ENCODE measurements at places on chromosomes 1 and 21.
A peak's percentile ranks its signal among the peaks of the same experiment; 100 is the strongest.

DNA sequence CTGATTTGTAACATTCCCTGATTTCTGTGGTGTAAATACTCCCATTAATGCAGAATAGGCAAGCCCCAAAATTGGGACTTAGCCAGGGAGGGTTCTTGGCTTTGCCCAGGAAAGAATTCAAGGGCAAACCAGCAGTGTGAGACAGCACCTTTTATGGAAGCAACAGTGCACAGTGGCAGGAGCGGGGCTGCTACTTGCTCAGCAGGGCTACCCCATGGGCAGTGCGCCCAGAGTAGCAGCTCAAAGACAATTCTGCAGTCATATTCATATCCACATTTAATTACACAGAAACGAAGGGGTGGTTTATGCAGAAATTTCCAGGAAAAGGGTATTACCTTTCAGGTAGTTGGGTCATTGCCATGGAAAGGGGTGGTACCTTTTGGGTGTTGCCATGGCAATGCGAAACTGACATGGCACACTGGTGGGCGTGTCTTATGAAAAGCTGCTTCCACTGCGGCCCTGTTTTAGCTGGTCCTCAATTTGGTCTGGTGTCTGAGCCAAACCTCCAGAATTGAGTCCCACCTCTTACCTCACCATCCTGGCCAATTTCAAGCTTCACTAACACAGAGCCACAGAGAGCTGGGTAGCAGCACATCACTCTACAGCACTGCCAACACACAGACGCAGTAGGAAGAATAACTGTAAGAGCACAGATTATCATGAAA lies 35.9 kb downstream of the FHAD1 start:
- no peak for DNase-seq

- peak; percentile 34 for DNase-seq
Observed at GRCh38 chr1:153728305-153729066, 636 bp downstream of the INTS3 start.

DNA sequence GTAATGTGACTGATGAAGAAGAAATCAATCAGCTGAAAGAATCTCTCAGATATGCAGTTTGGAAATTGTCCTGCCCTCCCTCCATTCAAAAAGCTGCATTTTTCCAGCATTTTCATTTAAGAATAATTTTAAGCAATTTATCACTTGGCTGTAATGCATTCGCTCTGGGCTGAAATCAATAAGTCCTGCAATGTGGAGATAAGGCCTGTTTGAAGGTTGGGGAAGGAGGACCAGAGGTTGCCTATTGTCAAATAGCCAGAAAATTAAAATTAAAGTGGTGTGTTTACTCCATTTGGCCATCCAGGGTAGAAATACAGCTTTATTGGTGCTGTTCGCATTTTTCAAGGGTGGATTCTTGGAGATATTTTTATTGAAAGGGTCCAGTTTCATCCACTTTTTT lies 187.6 kb upstream of the NFIA start:
- DNase-seq: no peak

GRCh38 chr1:27445177-27445936 lies 44.6 kb downstream of the WASF2 start:
- no peak for DNase-seq

GRCh38 chr1:244030481-244031040 lies 20.5 kb upstream of the ZBTB18 start:
- DNase-seq: no peak

DNA sequence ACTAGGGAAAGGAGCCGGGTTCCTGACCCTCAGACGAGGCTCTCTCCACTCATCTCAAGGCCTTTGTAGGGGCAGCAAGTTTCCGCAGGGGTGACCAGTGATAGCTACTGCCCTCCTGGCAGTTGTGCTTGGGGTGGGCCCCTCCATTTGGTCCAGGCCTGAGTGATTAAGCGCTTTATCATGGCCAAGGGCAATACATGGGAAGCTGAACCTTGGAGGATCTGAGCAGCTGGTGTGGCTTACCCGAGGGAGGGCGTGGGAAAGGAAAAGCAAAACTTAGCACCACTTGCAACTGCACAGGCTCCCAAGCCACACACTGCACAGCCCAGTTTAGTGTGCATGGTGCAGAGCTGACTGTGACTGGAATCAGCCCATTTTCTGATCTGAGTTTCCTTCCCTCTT lies 47.8 kb downstream of the GADD45A start:
- peak; percentile 97 for DNase-seq

DNA sequence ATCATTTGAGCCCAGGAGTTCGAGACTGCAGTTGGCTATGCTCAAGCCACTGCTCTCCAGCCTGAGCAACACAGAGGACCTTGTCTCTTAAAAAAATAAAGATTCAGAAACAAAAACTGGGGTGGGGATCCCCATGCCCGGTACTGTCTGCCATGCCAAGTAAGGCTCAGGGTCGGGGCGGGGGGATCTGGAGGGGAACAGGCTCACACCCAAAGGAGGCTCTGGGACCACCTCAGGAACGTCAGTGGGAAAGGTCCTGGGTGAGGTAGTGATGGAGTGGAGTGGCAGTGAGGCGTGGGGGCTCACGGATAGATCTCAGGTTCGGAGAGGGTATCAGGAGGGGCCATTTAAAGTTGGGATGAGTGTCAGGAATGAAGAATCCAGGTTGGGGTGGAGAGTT lies 765 bp upstream of the S100A4 start:
- DNase-seq: no peak

Measured in lung microvascular endothelial cell (primary cell).